ENCODE measurements at places on chromosomes 1 and 21.
A peak's percentile ranks its signal among the peaks of the same experiment; 100 is the strongest.

DNA sequence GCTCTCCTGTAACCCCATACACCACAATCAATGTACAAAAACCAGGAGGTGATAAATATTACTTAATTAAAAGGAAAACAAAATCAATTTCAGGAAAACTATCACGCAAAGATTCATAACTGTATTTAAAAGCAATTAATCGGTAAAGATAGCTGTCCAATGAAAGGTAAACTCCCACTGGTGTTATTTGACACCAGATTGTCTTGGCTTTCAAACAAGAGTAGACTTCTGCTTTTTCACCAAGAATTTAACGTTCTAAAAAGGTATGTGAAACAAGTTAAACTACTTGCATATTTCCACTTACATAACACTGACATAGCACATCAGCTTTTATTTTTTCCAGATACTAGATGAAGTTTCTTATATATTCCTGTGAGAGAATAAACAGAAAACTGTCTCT lies 3.5 kb downstream of the PLPP3 start:
- no peak for DNase-seq

DNA sequence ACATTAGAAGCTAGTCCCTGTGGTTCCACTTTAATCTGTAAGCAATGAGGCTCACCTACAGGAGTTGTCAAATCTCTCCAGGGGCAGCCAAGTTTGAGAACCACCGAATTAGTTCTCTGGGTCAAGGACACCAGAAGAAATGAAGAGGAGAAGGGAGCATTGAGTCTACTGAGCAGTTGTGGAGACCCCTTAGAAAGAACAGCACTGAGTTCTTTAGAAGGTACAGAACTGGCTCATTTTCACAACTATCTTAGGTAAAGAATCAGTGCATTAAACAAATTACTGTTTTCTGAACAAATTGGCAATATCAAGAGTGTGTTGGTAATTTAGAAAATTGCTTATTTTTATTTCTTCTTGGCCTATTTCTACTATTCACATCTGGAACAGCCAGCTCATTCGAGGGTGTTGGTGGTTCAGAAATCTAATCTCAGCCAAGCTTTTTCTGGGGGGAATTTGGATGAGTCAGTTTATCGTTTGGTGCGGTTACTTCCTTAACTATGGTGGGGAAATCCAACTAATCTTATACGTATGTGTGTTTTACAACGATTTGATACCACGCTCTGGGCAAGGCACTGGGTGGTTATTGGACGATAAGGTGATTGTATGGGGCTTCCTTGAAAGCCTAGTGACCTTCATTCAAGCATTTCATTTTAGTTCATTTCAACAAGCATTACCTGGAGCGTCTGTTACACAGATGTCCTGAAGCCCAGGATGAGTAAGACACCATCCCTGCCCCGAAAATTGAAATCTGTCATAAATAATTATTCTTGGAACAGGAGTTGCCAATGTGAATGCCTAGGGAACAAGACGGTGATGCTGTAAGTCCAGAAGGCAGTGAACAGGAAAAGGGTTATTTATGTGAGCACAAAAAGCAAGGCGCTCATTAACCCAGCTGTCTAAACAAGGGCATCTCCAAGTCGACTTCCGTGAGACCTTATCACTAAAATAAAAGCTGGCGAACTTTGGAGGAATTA lies 52.0 kb upstream of the TMPRSS2 start:
- peak; percentile 45 for DNase-seq

GRCh38 chr1:116997066-116997465 lies 4.5 kb upstream of the CD101 start:
- DNase-seq, result no peak

DNA sequence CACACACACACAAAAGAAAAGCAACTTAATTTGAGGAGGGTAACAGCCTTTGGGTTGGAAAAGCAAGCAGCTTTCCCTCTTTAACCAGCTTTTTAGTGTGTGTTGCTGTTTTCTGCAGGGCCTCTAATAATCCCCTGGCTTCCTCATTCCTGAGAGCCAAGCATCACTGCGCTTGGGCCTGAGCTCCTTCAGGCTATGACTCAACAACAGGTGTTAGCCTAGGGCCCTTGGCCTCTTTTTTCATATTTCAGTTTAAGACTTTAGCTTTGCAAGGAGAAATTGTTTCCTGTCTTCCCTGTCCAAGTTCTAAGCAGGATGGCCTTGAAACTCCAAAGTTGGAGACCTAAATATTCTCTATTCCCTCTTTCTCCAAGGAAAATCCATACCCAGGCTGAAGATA lies 26.2 kb upstream of the SNX27 start:
- no peak for DNase-seq

GRCh38 chr1:31615414-31615813 lies 2.1 kb upstream of the HCRTR1 start:
- DNase-seq, result no peak

DNA sequence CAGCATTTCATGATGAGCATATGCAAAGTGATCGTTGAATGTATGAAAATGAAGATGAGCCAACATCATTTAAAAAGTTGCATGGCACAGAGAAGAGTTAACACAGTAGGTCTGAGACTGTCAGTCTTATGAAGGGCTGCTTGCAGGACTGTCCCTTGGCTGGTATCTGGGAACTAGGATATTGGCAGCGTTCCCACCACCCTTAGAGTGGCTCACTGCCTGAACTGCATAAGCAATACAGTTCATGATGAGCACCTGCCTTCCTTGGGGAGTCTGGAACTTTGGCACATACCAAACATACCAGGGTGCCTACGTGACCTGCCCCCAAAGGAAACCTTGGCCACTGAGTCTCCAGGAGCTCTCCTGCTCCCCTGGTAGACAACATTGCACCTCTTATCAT lies 161.8 kb downstream of the DSCAM start:
- no peak for DNase-seq

GRCh38 chr1:242086093-242086492 lies 87.2 kb upstream of the MAP1LC3C start:
- DNase-seq, result no peak

DNA sequence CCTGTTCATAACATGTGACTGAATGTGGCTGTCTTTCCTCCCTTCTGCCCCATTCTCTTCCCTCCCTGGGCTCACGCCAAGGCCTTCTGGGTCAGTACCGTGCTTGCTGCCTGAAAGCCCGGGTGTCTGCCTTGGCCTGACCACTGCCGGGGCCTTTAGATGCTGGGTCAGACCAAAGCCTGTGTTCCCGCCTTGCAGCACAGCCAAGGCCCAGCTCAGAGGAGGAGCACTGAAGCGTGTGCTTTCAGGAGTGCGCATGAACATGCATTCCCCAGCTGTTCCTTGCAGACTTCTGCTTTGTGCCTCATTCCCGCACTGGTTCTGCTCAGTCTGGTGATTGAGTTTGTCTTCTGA lies 27.0 kb upstream of the SARS1 start:
- no peak for DNase-seq

DNA sequence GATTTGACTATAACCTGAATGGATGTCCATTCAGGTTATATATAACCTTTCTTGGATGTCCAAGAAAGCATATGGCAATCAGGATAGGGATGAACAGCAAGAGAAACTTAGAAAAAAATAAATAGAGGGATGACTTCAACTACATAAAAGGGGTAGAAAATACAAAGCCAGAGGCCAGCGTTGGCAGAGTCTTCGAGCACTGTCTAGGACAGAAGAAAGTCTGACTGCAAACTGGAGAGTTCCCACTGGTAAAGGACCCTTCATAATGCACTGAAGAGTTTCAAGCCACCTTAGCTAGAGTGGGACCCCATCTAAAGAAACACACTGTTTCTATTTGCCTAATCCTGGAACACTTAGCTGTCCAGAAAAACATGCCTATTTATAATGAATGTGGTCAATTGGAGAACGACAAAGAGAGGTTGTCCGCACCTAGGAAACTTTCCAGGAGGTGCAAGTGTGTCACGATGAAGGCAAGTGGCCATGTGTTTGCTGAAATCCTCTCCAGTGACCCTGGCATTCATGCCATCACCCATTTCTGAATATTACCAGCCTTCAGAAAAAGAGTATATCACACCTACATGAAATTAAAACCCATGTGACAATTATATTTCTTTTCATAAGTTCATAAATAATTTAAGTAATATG lies 215.4 kb downstream of the ZNF648 start:
- no peak for DNase-seq

GRCh38 chr21:38716942-38717341 lies 88.8 kb upstream of the ETS2 start:
- no peak for DNase-seq
